Esophagus squamous epithelium (tissue), 5 donors: ENCODE measurements at places on chromosomes 5 and 9.

DNA sequence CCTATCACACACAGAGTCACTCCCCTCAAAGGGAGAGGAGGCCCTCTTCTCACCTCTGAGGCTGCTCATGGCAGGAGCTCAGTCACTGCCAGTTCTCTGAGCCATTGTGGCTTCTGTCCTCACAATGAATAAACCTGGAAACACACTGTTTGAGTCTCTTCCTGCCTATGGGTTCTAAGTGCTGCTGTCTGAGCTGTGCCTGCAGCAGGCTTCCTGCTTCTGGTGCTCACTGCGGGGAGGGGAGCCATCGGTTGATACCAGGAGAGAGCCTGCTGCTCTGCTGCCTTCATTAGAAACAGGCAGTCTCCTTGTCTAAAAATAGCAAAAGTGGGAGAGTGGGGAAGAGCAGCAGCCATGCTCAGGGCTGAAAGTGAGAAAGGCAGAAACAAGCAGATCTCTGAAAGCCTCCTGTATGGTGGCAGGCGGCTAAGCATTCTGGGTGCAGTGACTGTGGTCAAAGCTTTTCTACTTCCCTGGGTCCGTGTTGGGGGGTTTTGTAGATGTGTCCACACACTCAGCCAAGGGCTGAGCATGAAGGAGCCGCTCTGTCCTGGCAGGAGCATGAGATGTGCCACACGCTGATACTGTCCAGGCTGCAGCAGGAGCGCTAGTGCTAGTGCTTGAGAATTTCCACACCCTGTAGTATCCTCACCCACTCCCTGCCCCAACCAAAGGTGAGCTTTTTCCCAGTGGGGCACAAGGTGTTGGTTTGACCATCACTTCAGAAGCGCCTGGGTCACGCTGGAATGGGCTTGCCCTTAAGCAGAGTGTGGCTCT is 34.2 kb downstream of the PRKACG start:
- DNase-seq = no peak

DNA sequence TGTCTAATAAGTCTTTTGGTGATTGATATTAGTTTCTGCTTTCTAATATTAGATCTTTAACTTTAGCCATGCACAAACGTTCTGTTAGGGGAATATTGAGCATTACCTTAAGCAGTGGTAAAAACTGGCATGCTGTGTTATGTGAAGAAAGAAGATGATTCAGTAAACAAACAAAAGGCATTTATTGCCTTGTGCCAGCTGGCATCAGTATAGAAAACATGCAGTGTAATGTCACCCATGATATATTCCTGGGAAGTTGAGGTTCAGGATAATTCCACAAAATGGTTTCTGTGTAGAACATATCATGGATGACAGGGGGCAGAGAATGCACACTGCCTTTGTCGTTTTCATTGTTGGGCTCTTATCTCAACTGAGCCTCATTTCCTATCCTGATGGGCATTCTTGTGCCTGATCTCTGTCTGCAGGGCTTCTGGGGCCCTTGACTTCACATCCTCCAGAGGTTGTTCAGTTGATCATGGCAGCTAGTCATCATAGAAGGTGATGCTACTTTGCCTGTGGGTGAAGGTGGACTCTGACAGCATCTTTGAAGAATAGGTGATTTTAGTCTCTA is 24.2 kb downstream of the LRRTM2 start:
- no peak for DNase-seq

GRCh38 chr9:20557890-20558565 is 64.3 kb downstream of the MLLT3 start:
- no peak for DNase-seq

GRCh38 chr9:86321373-86321772 is 32.8 kb downstream of the TUT7 start:
- DNase-seq = no peak

GRCh38 chr5:28780083-28780692 is 1741.8 kb upstream of the CDH9 start:
- no peak for DNase-seq

GRCh38 chr5:143313298-143313852 is 90.1 kb downstream of the NR3C1 start:
- DNase-seq = no peak

DNA sequence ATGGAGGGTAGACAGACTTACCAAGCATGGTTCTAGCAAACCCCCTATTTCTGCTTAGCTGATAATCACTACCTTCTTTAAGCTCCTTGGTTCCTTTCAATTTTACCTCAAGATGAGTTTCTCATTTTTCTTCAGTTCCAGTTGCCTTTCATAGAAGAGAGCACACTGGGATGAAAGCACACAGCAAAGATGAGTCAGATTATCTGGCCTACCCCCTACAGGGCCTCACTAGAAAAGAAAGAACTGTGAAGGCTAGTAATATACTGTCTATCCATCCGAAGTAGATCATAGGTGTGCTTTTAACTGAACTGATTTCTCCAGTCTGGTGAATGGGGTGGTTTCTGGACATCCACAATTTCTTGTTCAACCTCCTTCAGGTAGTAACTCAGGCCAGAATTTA is 122.5 kb downstream of the TRPM3 start:
- DNase-seq = no peak

- no peak for DNase-seq
Observed at GRCh38 chr5:177495243-177496060, 2.0 kb downstream of the PDLIM7 start.

DNA sequence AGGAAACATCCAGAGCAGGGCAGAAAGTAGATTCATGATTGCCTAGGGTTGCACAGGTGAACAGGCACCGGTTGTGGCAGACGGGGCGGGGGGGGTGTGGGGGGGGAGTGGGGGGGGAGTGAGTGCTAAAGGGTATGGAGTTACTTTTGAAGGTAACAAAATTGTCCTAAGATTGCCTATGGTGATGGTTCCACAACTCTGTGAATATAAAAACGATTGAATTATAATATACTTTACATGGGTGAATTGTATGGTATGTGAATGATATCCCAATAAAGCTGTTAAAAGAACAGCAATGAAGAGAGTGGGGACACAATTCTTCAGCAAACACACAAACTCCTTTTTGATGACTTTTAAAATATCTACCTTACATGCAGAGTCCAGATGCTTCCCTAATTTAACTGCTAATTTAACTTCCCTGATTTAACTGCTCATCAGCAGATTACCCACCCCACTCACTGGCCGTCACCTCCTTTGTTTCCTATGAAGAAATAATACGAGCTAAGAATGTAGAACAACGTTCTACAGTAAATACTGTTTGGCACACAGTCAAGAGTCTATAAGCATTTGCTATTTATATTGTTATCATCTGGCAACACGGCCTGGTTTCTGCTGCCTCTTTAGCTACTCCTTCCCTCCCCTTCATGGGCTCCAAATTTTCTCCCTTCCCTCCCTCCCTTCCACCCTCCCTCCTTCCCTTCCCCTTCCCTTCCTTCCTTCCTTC is 83.5 kb downstream of the PTCH1 start:
- no peak for DNase-seq
